Choroid plexus epithelial cell (primary cell): ENCODE measurements at places on chromosomes 13 and 19.
A peak's percentile ranks its signal among the peaks of the same experiment; 100 is the strongest.

- DNase-seq = no peak
These were observed 150.9 kb downstream of the TM9SF2 start for GRCh38 chr13:99652141-99652540.

DNA sequence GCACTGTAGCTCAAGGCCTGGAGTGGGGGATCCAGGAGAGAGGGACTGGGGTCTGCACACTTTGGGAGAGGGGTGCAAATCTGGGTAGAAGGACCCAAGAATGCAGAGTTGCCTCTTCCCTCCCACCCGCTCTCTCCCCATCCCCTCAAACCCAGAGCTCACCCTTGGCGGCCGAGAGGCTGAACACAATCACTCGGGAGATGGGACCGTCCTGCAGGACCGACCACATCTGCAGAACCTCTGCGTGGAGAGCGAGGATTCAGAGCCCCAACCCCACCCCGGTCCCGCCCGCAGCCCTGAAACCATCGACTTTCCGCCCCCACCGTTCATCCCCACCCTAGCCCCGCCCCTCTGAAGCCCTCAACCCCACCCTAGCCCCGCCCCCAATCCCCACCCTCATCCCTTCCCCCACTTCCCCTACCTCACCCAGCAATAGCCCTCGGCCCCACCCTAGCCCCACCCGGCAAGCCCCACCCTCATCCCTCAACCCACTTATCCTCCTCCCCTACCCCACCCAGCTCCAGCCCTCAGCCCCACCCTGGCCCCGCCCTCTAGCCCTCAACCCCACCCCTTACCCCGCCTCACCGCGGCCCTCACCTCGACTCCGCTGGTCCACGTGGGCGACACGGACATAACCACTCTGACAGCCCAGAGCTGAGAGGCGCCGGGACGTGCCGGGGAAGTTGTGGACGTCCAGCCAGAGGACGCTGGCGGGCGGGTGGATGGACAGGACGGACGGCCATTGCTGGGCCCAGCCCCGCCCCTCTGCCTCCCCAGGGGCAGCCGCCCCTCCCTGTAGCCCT is 4.1 kb downstream of the KPTN start:
- DNase-seq = peak; percentile 36

- DNase-seq = no peak
These were observed 220.9 kb upstream of the SOX21 start for GRCh38 chr13:94933230-94933751.

DNA sequence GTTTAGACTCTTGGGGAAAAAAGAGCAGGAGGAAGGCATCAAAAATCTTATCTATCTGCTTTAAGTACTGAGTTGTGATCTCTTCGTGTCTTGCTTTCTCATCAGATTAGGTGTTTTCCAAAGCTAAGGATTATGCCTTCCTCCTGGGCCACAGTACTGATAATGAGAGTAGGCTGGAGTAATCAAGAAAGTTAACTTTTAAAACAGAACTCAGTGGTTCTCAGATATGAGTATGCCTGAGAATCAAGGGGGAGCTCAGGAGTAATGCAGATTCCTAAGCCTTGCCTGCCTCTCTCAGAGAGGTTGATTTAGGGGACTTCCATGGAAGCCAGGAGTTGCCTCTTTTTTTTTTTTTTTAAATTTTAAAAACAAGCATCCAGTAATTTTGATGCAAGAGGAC is 23.5 kb downstream of the CDADC1 start:
- DNase-seq = no peak

- DNase-seq = peak; percentile 3
These were observed 1.3 kb downstream of the ZNF134 start for GRCh38 chr19:57615346-57615745.

GRCh38 chr19:4109626-4109945 is 14.3 kb downstream of the MAP2K2 start:
- no peak for DNase-seq

DNA sequence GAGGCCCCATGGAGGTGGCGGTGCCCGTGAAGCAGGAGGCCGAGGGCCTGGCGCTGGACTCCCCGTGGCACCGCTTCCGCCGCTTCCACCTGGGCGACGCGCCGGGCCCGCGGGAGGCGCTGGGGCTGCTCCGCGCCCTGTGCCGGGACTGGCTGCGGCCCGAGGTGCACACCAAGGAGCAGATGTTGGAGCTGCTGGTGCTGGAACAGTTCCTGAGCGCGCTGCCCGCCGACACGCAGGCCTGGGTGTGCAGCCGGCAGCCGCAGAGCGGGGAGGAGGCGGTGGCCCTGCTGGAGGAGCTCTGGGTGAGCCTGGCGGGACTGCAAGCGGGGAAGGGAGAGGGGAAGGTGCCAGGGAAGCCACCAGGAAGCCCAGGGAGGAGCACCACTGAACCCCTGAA is 5.8 kb downstream of the ZNF444 start:
- no peak for DNase-seq

GRCh38 chr13:51970349-51970748 is 40.9 kb downstream of the ATP7B start:
- DNase-seq = no peak

DNA sequence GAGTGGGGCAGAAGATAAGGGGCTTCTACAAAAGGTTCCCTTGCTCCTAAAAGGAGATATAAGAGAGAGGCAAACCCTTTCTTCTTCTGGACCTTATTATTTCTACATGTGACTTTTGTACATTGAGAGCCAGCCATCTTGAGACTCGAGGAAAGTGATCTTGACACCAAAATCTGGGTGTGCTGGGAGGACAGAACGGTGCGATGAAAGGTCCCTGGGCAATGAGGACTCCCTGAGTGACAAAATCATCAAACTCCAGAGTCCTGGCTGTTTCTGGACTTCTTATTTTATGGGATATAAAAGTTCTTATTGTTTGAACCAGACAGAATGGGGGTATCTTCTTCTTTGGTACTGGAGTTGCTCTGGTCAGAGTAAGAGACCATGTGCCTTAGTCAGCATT is 411.0 kb downstream of the ZNF536 start:
- no peak for DNase-seq

DNA sequence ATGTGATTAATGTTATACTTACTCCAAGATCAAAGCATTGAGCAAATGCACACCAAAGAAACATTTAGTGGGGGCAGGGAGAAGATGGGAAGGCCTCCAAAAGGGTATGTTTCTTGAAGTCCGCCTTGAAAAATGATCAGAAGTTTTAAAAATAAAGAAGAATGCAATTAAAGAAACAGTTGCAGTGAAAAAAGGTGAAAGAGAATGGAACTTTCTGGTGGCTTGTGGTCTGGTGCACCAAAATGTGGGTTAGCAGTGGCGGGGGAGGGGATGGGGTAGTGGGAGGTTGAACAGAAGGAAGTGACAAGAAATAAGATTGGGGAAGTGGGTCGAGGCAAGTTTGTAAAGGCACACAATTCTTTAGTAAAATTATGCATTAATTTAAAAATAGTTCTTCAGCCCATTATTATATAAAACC is 2.5 kb downstream of the LCP1 start:
- DNase-seq = no peak

DNA sequence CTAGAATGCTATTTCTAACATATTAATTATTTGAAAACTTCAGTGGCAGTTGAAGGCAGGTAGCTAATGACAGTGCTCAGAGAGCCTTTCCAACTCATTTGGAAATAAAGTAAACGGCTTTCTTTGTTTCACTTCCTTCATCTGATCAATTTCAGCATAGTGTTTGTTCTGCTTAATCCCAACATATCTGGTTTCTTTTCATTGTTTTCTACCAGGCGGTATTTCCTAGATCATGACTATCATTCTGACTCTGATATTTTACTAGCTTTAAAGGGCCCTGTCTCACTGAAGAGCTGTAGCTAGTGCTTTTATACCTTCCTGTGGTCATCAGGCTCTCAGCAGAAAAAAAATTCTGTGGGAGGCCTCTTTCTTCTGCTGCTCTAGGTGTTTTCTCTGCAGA is 178.6 kb downstream of the RBM26 start:
- DNase-seq = no peak

GRCh38 chr13:21218351-21219035 is 42.0 kb downstream of the MRPL57 start:
- DNase-seq = no peak

- DNase-seq = peak; percentile 82
These were observed 79.3 kb downstream of the KDM4B start for GRCh38 chr19:5048091-5048726.

DNA sequence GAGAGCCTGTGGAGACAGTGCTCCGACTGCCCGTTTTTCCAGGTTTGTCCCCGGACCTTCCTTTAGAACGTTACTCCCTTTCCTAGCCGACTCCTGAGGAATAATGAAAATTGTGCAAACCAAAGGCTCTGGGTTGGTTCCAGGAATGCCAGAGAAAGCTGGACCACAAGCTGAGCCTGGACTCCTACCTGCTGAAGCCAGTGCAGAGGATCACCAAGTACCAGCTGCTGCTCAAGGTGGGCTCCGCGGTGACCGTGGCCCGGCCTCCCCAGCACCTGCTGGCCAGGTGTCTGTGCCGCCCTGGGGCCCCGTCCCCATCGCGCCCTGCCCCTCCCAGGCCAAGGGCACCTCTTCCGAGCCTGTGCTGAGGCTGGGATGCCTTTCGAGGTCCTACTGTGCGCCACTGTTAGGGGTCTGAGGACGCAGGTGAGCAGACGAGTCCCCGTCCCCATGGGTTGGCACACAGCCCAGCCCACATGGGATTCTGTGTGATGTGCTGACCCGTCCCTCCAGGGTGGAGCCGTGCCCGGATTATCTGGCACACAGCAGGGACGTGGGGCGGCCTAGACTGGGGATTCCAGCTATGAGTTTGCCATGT is 20.5 kb upstream of the F7 start:
- DNase-seq = no peak

DNA sequence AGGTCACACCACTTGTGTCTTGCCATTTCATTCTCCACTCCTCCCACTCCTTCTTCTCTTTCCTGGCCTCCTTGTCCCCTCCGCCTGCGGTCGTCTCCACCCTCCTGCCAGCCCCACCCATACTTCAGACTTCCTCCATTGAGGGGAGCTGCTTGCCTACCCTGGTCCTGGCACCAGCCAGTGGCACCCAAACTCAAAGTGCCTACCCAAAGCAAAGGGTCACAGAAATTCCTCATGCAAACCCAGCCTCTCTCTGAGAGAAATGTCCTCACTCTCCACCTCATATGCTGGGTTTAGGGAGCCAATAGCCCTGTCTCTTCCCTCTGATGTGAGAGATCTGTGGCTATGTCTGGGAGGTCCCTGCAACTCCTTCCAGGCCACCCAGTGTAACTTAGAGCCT is 109.6 kb downstream of the TEX26 start:
- no peak for DNase-seq

DNA sequence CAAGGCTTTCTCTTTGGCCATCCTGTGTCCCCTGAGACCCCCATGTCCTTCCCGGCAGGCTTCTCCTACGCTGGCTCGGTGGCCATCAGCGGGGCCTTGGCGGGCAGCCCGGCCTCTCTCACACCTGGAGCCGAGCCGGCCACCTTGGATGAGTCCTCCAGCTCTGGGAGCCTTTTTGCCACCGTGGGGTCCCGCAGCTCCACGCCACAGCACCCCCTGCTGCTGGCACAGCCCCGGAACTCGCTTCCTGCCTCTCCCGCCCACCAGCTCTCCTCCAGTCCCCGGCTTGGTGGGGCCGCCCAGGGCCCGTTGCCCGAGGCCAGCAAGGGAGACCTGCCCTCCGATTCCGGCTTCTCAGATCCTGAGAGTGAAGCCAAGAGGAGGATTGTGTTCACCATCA is 14.2 kb downstream of the PLEKHJ1 start:
- peak; percentile 38 for DNase-seq

DNA sequence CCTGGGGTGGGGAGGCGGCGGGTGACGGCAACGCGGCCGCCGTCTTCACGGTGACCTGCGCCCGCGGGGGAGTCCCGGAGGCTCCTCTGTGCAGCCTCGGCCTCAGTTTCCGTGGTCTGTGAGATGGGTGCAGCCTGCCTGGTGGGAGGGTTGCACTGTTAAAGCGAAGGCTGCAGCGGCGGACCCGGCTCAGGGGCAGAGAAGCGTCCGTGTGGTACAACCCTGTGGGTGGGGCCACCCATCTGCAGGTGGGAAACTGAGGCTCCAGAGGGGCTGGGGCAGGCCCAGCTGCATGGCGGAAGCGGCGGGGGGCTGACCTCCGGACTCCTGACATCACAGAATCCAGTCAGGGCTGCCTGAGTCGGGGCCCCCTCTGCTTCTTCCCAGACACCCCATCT is 481 bp downstream of the FGF22 start:
- DNase-seq = no peak

DNA sequence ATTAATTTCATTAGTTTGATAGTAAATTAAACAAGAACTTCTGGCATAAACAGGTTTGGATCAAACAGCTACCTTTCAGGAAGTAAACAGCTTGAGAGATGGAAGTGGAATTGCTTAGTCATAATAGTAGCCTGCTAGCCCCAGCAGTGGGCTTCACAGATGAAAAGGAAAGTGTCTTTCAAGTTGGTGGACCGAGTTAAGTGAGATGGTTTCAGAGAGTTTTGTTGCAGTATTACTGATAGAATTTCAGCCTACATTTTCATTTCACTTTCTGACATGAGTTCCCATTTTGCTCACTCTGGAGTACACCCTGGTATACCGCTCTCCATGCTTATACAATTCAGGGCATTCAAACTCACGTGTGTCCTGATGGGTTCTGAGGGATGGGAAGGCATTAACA is 2.0 kb upstream of the PTOV1 start:
- no peak for DNase-seq

DNA sequence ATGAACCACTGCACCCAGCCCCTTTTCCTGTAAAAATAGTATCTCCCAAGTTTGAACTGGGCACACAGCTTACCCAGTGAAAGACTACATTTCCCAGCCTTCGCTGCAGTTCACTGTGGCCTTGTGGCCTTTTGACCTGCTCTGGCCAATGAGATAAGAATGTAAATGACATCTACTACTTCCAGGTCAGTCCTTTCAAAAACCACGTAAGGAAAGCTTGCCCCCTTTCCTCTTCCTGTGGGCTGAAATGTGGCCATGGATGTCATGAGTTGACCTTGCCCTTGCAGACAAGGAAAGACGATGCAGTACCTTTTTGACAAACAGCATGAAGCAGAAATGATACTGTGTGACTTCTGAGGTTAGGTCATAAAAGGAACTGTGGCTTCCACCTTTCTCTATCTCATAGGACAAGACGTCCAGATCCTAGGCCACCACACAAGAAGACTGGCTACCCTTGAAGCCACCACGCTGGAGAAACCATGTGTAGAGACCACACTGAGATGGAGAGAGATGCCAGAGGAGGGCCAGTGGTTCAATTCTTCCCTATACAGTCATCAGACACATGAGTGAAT is 19.9 kb downstream of the ACER1 start:
- no peak for DNase-seq
